ENCODE measurements at places on chromosomes 2 and 18.

DNA sequence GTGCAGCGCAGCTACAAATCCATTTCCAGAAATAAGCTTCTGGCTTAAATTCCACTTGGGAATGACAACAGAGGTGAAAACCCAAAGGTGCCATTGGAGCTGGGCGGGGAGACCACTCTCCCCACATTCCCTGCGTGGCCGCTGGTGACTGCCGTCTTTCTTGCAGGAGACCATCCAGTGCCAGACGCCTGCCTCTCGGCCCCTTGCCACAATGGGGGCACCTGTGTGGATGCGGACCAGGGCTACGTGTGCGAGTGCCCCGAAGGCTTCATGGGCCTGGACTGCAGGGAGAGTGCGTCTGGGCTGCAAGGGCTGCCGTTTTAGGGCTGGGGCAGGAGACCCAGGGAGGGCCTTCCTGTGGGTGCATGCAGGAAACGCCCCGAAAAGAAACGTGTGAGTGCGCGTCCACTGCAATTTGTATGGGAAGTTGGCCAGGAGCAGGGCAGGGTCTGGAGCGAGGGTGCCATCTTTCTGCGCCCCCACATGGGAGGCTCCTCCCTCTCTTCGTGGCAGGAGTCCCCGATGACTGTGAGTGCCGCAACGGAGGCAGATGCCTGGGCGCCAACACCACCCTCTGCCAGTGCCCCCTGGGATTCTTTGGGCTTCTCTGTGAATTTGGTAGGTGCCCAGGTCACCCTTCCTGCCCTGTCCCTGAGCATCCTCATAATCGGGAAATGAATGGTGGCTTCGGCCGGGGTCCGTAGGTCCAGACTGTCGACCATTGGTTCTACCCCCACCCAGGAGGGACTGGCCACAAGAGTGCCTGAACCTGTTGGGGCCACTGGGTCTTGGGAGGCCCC lies 49.9 kb downstream of the SNED1 start:
- DNase-seq: no peak

DNA sequence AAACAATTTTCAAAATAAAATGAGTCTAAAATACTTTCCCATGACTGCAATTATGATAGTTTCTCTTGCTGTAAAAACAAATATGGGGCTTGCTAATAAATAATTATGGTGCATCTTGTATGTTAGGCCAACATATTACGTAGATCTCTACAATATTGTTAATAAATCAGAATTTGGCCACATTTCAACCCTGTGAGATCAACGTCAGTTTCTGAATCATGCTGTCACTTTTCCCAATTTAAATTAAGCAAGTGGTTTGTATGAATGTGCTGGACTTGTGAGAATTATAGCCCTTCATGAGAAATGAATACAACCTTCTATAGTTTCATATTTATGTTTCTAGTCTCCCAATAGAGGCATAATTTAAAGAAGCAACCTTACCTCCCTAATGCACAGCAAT lies 808.9 kb downstream of the SUCLG1 start:
- peak; percentile 43 for DNase-seq

DNA sequence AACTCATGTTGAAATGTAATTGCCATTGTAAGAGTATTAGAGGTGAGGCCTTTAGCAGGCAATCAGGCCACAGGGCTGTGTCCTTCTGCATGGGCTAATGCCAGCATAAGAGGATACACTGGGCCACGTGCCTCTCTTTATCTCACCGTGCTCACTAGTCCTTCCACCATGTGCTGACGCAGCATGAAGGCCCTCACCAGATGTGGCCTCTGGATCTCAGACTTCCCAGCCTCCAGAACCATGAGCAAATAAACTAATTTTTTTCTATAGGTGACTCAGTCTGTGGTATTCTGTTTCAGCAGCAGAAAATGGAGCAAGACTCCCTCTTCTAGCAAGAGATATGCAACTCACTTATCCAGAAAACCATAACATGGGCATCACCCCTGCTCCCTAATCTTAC lies 149.7 kb upstream of the ZNF236 start:
- DNase-seq: peak; percentile 51

- DNase-seq: no peak
These were observed 26.1 kb upstream of the INHBB start for GRCh38 chr2:120319686-120320317.

GRCh38 chr2:239912938-239913635 lies 112.1 kb downstream of the NDUFA10 start:
- DNase-seq: no peak

- no peak for DNase-seq
These were observed 44.4 kb downstream of the ACVR1 start for GRCh38 chr2:157831573-157832315.

DNA sequence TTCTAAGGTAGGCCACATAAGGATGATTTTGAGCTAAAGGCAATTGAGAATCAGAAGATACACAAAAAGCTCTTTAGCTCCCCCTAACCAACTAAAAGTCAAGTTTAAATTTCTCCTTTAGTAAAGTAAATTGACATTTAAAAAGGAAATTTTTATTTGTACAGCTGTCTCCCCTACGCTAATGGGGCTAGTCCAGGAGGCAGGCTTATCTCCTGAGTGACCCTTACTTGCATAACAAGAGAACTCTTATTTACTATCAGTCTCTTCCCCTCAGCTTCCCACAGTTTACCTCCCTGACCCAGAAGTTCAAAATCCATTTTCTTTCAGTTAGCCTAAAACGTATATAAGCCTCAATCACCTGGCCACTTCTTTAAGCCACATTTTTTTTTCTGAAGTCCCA lies 1002.8 kb upstream of the NRXN1 start:
- no peak for DNase-seq

DNA sequence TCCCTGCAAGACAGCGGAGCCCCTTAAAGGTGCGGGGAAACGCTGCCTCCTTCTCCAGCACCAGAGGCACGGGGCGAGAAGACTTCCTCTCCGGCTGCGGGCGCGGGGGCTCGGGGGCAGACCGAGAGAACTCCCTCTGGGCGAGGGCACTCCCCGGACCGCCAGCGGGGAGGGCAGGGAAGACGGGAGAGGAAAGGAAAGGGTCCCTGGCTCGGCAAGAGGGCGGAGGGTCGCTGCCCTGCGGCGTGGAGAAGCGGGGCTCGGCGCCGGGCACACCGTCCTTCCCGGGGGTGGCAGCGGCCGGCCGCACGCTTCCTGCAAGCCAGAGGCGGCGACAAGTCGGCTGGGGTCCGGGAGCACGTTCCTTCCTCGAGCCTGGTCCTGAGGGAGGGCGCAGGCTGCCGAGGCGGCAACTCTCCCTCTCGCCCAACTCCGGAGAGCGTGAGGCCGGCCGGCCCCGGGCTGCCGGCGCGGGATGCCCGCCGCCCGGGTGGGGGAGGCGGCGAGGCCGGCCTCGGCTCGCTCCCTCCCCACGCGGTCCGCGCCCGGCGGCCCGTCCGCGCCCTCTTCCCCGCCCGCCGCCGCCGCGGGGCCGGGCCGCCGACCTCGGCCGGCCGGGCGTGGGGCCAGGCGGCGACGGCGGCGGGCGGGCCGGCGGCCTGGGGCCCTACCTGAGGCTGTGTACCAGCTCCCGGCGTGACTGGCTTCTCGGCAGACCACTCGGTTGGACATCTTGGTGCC lies 1.1 kb downstream of the MEMO1 start:
- DNase-seq: peak; percentile 20

DNA sequence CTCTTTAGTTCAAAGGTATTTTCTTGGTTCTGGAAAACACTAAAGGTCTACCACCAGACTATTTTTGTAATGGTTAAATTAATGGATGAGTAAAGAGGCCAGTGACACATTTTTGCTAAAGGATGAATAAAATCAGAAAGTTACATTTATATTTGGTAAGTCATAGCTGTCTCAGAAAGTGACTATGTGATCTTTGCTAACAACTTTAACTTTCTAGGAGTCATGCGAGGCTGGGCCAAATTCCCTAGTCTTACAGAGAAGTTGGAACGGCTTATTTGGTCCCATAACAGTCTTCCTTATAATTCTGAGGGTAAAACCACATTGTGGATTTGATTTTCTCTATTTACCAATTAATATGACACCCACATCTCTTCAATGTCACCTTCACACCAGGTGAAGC lies 198.1 kb downstream of the PDE1A start:
- DNase-seq: peak; percentile 60

DNA sequence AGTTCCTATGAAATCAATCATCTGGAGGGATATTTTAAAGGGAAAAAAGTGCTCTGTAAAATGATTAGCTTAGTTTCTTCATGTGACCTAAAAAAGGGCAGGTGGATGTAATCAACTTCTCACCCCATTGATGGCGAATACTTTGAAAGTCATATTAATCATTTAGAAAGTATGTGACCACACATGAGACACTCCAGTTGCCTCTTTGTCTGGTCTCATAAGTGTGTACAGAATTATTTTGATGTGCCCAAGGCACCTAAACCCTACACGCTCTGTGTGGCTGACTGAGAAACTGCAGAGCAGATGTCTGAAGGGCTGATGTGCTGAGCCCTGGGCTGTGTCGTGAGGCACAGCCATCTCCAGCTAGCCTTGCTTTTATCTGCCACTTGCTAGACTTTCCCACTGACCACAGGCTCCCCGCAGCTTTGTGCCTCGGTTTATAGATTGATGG lies 26.9 kb downstream of the SGPP2 start:
- DNase-seq: peak; percentile 30

GRCh38 chr18:21203126-21203525 lies 38.9 kb upstream of the GREB1L start:
- DNase-seq: no peak

DNA sequence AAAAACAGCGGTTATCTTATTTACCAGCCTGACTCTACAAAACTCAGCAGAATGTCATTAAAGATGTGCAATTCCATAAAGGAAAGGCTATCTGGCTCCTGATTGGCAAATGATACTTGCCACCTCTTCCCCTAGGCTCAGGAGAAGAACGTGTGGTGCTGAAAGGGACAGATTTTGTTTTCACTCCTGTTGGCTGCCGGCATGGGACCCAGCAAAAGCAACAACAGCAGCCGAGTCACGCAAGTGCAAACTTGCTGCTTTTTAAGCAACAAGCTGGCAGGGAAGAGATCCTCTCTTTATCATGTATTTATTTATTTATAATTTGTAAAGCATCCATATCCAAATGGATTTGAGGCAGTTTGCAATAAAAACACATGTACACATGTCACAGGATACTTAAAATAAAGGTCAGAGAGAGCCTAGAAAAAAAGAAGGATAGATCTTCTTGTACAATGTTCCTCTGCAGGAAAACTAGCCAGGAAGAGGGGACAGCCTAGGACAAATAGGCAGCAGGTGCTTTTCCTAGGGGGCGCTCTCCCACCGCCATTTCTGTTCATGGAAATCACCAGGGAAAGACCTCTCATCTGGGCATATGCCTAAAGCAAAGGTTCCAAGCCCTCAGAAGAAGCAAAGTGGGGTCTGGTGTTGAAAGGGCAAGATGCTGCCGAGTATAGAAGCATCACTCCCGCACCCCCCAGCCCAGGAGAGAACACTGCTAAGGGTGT lies 799.3 kb downstream of the BCL11A start:
- DNase-seq: no peak

DNA sequence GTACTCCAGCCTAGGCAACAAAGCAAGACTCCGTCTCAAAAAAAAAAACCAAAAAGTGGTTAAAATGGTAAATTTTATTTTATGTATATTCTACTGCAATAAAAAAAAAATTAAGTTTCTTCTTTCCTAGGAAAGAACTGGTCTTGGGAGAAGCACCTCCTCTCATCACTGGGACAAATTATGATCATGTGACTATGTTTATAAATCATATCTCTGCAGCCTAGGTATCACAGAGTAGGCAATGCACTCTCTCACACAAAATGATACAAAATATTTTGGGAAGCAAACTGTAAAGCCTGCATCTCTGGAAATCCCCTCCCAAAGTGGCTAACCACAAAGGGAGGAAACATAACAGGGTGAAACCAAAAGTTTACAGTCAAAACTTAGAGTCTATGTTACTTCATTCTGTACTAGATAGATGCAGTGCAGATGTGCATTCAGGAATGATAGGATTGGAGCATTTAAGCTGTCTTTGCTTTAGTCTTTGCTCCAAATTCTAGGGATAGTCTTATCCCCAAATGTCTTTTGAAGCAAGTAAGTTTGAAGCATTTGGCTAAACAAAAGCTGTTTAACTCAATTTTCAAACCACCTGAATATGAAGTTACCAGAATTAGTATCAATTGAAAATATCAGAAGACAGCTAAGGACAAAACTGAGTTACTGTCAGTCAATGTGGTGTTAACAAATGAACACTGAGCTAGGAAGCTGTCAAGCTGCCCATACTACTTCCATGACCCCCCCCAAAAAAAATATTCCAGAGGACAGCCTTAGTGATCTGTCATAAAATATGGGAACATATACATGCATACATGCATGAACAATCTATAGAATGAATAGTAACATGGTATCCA lies 21.1 kb upstream of the MALT1 start:
- no peak for DNase-seq

DNA sequence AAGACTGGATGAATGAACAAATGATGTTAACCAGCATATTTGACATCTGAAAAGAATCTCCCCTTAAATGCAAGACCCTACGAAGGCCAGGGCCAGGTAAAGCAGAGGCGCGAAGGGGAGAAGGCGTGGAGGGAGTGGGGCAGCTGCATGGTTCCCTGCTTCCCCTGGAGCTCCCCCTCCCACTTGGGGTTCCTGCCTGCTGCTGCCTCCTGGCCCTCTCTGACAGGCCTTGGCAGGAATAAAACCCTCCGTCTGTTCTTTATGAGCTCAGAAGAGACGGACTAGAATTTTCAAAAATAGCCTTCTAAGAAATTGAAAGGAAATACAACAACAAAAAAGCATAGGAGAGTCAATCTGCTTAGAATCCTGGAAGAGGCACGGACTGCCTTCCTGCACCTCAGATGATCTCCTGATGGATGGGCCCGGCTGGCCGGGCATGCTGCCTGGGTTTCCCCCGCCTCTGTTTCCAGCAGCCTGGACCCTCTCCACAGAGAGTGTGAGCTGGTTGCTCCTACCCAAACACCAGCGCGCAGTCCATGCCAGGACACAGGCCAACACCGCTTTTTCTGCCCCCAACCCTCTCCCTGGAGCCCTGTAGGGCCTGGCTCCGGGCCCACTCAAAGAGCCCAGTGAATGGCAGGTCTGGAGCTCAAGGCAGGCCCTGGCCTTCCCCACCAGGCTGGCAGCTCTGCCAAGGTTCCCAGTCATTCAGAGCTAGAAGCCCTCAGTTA lies 23.9 kb downstream of the CFAP65 start:
- DNase-seq: no peak

- no peak for DNase-seq
These were observed 24.3 kb upstream of the AFF3 start for GRCh38 chr2:100166701-100167100.

- no peak for DNase-seq
These were observed 91.1 kb upstream of the TMEM200C start for GRCh38 chr18:5986257-5986931.

Data from fibroblast of skin of right biceps (primary cell).